ENCODE measurements at places on chromosomes 4 and X.
A peak's percentile ranks its signal among the peaks of the same experiment; 100 is the strongest.

DNA sequence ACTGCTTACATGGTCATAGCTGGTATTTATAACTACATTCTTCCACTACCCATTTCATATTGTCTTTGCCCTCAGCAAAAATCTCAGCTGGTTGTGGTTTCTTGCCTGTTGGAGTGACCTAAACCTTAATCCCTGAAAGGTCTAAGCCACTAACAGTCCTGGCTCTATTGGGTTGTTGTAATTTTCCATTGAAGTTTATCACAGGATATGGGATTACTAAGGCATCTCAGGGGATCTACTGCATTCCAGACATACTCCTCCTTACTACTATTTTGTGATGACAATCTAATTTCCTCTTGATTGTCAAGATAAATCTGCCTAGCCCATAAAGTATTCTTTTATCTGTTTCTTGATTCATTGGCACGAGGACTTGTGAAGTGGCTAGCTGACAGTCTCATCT, 6.2 kb upstream of the OSTC start:
- peak; percentile 77 for DNase-seq

GRCh38 chr4:149203256-149204001, 612.2 kb downstream of the IQCM start:
- peak; percentile 8 for DNase-seq

DNA sequence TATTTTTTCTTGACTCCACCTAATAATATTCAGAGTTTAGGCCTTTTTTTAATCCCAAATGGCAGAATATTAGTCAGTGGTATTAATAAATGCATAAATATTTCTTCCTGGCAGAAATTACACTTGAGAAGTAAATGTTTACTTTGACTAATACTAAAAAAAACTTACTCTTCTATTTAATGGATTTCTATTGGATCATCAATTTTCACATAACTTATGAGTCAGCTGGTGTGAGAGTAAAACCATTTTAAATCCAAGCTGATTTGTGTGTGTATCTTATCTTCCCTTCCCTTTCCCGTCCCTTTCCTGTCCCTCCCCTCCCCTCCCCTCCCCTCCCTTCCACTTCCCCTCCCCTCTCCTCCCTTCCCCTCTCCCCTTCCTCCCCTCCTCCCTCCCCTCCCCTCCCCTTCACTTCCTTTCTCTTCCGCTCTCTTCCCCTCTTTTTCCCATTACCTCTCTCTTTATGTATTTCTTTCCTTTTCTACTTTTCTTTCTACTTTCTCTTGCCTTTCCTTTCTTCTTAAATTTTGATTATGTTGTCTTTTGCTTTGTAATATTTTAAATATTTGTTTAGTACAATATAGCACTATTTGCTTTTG, 630.1 kb upstream of the EPHA5 start:
- DNase-seq, result no peak

GRCh38 chr4:105092356-105092755, 54.3 kb upstream of the TET2 start:
- DNase-seq, result peak; percentile 86

GRCh38 chr4:81757691-81758090, 286.0 kb upstream of the RASGEF1B start:
- DNase-seq, result no peak

DNA sequence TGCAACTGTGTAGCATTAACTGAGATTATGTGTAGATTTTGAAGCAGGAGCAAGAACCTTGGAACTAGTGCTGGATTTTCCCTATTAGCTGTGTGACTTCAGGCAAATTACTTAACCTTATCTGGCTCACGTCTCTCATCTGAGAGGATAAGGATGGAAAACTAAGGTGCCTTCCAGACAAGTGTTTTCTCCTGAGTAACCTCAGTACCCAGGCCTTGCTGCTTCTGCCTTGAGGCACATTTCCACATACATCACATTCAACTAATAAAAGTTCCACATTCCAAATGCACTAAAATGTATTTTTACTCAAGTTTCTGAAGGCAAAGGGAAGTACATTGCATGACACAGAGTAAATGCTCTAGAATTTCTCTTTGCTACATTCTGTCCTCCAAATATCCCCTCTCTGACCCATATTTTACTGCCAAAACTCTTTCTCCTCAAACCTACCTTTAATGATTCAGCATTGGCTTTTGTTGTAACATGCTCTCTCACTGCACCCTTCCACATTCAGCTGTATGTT, 195.4 kb upstream of the ADGRL3 start:
- no peak for DNase-seq

DNA sequence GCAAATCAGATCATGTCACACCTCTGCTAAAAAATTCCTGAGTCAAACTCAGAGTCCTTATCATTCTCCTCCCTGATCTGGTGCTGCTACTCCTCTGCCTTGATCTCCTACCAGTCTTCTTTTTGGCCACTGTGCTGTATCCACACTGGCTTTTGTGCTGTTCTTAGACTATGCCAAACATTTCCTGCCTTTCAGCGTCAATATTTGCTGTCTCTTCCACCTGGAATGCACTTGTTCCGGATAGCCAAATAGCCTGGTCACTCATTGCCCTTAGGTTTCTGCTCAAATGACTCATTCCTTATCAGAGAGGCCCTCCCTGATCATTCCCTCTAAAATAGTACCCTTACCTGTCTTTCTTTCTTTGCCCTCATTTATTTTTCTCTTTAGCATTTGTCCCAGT, 24.4 kb upstream of the RP2 start:
- no peak for DNase-seq

GRCh38 chr4:119834906-119835612, 206.5 kb upstream of the PDE5A start:
- no peak for DNase-seq

- no peak for DNase-seq
These were observed 383.6 kb downstream of the ADGRL3 start for GRCh38 chr4:61583696-61584095.

- DNase-seq, result no peak
These were observed 58.2 kb downstream of the ARSJ start for GRCh38 chr4:113921089-113921794.

- no peak for DNase-seq
These were observed 381.0 kb upstream of the BOD1L1 start for GRCh38 chr4:14008494-14008893.

DNA sequence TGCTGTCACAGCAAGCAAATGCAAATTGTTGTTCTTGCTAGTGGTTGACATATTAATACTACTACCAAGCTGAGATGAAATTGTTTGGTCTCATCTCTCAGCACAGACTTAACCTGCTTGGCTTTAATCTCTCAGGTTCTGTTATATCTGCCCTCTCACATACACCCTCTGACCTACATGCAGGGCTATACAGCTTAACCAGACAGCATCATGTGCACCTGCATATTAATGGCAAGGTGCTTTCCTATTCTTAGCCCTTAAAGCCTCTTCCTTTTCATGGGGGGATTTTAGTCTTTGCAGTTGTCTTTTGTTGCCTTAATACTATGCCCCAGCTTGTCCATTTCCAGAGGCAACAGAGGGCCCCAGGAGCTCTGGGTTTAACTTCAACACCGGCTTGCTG, 114.5 kb downstream of the NR3C2 start:
- no peak for DNase-seq

- no peak for DNase-seq
These were observed 20.2 kb downstream of the ANXA3 start for GRCh38 chr4:78571804-78572203.

DNA sequence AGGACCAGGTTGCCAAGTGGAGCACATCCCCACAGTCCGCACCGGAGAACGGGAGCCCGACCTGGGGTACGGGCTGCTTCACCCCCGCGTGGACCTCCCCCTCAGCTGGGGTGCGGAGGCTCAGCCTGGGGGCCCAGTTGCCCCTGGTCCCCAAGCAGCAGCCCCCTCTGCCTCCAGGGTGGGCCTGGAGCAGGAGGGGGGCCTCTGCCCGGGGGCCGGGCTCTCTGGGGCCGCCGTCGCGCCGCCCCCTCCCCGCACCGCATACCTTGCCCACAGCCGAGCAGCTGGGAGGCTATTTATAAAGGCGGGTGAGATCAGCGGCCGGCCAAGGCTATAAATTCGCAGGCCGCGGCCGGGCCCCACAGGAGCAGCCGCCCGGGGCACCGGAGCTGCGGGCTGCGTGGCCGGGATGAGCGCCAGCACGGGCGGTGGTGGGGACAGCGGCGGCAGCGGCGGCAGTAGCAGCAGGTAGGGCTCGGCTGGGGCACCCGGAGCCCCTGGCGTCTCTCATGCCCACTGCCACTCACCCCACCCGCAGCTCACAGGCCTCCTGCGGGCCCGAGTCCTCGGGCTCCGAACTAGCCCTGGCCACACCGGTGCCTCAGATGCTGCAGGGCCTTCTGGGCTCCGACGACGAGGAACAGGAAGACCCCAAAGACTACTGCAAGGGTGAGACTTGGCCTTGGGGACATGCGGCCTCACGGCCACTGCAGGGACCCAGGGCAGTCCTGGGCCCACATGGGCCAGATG, at the start of gene SRPK3:
SRPK3 (plus strand) TSS at position 364 of the 750 bp plus-strand sequence; CDS start at position 410, 46 bp downstream.
- no peak for DNase-seq

- no peak for DNase-seq
These were observed 44.3 kb upstream of the CLCN4 start for GRCh38 chrX:10112510-10112909.

- no peak for DNase-seq
These were observed 14.6 kb upstream of the SLC25A4 start for GRCh38 chr4:185128272-185129119.

DNA sequence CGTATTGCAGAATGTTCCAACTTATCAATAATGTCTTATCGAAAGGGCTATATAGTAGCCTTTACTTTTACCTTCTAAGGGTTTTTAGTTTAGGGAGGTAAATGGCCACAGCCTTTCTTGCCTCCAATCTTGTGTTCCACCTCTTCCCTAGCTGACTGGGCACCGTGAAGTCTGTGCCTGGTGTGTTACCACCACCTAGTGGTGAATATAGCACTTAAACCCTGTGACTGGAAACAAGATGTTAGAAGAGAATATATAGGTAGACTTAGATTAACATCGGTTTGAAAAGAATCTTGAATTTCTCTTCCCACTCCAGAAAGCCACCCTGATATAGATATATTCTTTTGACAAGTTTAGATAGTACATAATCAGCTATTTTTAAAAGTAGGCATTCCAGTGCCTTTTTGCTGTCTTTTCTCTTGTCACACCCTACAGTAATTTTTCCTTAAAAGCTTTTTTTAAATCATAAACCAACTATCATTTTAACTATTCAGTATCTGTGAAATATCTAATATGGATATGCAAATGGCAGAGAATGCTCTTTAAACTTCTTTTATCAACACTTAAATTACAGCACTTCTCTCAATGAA, 27.8 kb upstream of the ADH7 start:
- peak; percentile 58 for DNase-seq

DNA sequence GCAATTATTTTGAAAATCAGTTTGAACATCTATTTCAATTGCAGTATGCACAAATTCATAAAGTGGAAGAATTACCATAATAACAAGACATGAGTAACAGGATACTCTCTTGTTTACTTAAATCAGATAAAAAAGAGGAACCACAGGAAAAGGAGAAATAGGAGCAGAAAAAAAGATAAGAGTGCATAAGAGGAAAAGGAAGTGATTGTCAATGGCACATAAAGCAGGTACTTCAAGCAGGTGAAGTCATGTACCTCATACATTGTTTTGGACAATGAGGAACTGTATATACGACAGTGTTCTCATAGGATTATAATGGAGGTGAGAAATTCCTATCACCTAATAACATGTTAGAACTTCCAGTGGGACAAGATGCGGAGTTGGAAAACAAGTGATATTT, 334.5 kb upstream of the PCDH7 start:
- DNase-seq, result no peak

DNA sequence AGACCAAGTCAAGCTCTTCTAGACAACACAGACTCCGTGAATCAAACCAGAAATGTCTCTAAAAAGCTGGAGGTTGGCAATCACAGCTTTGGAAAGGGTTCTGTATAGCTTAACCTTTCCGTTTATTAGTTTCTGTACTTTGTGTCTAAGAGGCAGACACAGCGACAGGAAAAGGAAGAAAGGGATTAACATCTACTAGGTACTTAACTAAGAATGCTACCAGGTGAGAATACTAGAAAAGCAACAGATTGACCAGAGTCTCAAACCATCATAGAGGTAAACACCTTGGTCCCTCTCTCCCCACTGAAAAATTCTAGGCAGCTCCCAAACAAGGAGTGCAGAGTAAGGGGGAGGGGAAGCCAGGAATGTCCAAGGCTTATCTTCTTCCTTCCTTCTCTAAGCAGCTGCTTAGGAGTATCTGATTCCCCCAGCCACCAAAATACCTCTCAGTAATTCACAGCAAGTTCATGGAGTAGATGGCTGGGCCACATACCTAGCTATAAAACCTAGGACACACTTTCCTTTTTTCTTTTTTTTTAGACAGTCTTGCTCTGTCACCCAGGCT, 80.8 kb downstream of the APBB2 start:
- no peak for DNase-seq

DNA sequence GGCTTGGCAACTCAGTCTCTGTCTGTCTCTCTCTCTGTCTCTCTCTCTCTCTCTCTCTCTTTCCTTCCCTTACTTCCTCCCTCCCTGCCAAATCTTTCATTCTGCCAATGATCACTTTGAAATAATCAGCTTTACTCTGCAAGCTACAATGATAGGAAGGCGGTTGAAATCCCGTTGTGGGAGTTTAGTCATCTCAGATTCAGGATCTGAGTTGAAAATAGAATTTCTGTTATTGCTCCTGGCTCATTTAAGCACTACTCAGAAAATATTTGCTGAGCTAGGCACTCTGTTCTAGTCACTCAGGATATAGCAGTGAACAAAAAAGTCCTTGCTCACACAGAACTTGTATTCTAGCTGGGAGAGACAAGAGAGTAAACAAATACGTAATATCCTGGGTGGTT, 56.3 kb upstream of the DCTD start:
- DNase-seq, result no peak

GRCh38 chr4:76680952-76681351, 217.0 kb downstream of the SOWAHB start:
- DNase-seq, result no peak

DNA sequence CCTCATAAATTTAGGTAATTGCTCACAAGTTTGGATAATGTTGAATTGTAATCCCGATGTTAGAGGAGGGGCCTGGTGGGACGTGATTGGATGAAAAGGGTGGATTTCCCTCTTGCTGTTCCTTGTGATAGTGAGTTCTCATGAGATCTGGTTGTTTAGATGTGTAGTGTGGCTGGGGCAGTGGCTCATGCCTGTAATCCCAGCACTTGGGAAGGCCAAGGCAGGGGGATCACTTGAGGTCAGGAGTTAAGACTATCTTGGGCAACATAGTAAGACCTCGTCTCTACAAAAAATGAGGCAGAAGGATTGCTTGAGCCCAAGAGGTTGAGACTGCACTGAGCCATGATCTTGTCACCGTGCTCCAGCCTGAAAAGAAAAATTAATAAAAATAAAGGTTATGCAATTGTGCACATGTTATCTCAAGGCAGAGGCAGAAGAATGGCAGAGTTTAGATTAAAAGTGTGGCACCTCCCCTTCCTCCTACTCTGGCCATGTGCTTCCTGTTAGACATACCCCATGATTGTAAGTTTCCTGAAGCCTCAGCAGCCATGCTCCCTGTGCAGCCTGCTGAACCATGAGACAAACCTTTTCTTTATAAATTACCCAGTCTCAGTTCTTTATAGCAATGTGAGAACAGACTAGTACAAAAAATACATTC, 36.5 kb downstream of the ERVMER34-1 start:
- no peak for DNase-seq

GRCh38 chr4:38315286-38315685, 348.7 kb upstream of the KLF3 start:
- DNase-seq, result no peak
